ENCODE measurements at places on chromosomes 3 and 15.
A peak's percentile ranks its signal among the peaks of the same experiment; 100 is the strongest.

DNA sequence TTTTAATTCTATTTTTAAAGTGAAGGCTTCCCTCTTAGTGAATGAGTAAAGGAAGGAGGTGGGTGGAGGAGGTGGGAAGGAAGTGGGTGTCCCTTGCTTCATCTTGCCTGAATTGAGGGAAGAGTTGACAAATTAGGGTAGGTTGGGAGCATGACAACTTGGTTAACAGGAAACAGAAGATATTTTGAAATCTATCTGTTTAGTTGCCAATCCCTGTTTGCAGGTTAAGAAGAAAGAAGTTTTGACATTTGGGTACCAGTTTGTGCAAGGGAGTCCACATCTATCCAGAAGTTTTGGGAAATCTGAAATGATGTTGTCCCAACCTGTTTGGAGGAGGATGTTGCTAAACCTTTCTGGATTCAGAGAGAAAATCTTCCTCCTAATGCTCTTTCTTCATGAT is 204.1 kb upstream of the SUCLG2 start:
- DNase-seq = no peak

DNA sequence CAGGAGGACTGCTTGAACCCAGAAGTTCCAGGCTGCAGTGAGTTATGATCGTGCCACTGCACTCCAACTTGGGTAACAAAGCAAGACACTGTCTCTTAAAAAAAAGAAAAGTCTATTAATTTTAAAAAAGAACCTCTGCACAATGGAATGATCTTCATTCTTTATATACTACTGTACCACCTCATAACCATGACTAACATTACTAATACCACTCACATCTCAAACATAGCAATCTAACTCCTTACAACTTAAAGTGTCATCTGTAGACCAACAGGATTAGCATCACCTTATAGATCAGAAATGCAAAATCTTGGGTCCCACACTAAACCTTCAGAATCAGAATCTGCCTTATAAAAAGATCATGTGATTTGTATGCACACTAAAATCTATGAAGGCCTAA is 48.8 kb upstream of the MAP4 start:
- no peak for DNase-seq

GRCh38 chr15:90358124-90359033 is 6.3 kb downstream of the ZNF774 start:
- DNase-seq = no peak

GRCh38 chr15:66774001-66774814 is 72.2 kb downstream of the SMAD6 start:
- peak; percentile 38 for DNase-seq

DNA sequence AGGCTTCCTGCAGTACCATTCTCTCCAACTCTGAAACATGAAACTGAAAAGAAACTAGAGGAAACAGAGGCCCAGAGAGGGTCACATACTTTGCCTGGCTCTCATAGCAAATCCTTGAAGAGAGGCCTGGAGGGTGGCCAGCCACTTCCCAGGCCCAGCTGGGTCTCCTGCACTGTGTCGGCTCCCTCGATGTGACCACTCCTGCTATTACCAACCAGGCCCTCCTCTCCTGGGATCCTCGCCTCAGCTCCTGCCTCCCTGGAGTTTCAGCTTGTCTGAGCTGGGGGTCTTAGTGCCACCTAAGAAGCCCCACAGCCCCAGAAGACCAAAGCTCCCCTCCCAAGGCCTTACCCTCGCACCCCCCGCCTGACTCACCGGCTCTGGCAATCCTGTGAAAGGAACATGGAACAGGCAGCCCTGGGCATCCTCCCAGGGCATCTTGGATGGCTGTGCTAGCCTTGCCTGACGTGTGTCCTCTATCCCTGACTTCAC is 4.6 kb downstream of the LOXL1 start:
- DNase-seq = no peak

DNA sequence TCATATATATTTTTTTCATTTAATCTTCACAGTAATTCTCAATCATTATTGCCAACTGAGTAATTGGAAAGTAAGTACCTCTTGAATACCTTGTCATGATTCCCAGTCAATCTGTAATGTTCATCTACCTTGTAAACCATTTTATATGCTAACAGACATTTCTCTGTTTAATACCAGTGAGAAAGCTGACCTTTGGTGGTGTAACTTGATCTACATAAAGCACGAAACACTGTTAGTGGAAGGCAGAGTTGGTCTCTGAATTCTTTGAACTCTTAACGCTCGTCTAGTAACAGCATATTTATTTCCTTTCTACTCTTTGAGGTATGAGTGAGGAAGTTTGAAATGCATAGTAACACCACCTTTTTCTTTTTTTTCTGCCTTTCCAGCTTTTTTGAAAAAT is 59.5 kb downstream of the SLC25A26 start:
- no peak for DNase-seq

GRCh38 chr3:184691397-184692231 is 20.2 kb downstream of the MAGEF1 start:
- no peak for DNase-seq

GRCh38 chr3:49529567-49529966 is 24.7 kb upstream of the BSN start:
- no peak for DNase-seq

GRCh38 chr15:38084289-38084688 is 149.8 kb downstream of the TMCO5A start:
- no peak for DNase-seq

- no peak for DNase-seq
These were observed 168.1 kb downstream of the NEK11 start for GRCh38 chr3:131194816-131195215.

GRCh38 chr3:100261485-100261903 is 702 bp downstream of the TBC1D23 start:
- no peak for DNase-seq

GRCh38 chr15:90744759-90745402 is 27.7 kb downstream of the BLM start:
- DNase-seq = no peak

DNA sequence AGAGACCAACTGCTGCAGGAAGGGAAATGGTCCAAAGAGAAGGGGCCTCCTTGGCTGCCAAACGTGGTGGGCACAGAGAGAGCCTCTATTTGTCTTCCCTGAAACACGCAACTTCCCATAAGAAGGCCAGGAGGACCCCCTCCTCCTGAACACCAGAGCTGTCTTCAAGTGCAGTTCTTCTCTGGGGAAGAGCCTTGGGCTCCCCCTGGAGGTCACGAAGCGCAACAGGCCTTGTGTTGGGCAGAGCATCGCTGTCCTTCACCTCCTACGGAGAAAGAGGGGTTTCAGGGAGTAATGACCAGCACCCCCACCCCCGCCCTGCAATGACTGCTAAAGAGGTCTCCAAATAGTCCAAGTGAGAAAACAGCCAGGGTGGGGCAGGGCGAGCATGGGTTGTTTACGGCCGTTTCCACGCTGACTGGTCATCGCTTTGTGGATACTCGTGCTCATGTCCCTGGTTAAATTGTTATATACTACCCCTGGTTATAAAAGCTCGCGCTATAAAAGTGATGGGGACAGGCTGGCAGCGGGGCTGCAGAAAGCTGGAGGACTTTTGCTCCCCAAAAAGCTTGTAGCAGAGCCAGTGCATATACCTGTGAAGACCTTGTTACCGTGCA is 397.5 kb upstream of the ATP10A start:
- DNase-seq = peak; percentile 18

DNA sequence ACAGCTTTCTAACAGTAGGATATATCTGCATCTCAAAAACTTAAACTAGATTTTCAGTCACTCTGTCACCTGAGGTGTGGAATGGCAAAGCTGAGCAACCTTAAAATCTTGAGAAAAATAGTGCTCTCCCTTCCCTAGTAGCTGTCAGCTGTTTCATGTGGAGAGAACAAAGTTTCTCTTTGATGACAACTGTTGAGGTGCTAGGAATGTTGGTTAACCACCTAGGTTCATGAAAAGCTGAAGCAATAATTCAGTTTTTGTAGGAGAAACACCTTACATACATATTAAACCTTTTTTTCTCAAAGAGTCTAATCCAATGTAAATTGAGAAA is 40.8 kb downstream of the TCF12 start:
- no peak for DNase-seq

DNA sequence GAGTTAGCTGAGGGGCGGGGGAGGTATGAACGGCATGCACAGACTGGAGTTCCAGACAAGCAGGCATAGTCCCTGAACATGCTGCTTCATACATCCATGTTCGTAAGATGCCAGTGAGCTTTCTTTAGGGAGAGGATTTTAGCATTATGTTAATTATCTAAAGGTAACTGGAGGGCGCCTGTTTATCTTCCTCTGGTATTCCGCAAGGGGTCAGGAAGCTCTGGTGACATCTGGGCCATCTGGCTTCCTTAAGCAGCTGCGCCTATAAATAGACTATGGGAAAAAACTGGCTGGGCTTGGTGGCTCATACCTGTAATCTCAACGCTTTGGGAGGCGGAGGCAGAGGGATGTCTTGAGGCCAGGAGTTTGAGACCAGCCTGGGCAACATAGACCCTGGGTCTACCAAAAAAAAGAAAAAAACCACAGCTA is 1.5 kb upstream of the FBXO22 start:
- DNase-seq = no peak

- DNase-seq = no peak
These were observed 901 bp upstream of the CHST14 start for GRCh38 chr15:40469776-40470390.

DNA sequence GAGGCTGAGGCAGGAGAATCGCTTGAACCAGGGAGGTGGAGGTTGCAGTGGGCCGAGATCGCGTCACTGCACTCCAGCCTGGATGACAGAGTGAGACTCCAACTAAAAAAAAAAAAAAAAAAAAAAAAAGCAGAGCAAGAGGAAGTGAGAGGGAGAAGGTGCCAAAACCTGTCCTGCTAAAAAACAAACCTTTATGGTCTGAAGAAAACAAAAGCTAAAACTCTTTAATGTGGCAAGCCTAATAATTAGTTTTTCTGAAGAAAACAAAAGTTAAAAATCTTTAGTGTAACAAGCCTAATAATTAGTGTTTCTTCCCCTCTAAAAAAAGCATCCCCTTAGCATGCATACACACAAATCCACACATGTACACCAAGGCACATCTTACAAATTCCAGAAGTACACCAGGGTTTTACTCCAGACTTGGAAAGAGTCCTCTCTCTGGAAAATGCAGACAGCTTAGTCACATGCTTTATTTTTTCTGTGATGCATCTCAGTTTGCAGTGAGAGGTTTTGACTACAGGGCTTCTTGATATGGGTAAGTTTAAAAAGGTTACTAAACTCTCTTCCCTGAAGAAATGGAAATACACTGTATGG is 65.9 kb downstream of the HACD2 start:
- no peak for DNase-seq

DNA sequence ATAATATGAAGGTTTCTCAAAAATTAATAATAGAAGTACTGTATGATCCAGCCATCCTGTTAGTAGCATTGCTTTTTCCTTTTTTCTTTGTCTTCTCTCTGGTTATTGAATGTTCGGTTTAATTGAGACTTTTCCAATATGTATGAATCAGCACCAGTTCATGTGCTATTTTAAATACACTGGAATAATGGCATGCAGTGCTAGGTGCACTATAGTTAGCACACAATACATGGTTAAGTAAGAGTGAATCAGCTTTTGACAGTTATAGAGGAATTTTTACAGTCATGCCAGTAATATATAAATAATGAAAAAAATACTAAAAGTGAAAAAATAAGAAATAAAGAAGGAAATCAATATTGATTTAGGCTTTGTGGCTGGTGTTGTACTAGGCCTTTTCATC is 113.8 kb upstream of the STRIT1 start:
- DNase-seq = no peak

- DNase-seq = no peak
These were observed 180.9 kb upstream of the ROPN1 start for GRCh38 chr3:124172816-124173215.

DNA sequence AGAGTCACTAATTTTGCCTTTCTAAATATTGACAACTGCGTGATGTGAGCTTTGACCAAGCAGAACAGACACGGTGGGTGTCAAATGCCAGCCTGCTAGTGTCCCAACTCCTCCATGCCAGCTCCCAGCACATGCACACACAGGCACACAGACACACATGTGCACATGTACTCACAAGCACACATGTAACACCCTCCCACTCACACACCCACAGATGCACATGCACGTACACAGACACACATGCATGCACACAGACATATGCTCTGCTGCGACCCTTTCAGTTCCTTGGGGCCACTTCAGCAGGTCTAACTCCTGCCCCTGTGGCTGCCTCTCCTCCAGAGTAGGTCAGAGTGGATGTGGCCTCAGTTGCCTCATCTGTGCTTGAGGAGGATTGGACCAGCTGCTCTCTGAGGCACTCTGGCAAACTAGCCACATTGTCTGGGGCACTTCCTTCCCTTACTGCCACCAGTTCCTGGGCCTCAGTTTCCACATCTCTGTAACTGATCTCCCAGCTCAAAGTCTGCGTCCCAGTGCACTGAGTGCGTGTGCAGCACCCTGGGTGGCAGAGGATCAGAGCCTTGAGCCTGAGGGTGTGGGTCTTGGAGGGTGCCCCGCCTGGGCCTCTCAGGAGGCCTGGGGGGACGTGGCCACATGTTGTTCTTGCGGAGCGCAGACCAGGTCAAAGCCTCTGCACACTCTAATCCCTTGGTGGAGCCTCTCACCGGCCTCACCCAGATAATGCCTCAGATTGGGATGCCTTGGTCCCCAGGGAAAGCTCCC is 55.0 kb upstream of the PRR23E start:
- no peak for DNase-seq

GRCh38 chr15:96627031-96627568 is 296.6 kb downstream of the NR2F2 start:
- no peak for DNase-seq

DNA sequence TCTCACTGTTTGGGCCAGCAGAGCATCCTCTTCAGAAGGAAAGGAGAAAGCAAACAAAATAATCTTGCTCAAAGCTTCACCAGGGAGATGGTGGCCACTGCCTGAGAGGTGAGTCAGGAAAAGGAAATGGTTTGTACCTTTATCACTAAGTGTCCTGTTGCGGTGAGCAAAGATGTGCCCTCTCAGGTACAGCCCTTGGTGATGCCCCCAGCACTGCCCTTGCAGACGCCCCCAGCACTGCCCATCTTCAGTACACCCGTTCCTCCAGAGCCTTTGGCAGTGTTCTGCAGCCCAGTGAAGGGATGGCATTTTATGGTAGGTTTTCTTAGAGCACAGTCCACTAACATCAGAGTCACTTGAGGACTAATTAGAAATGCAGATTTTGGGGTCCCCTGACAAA is 92.3 kb downstream of the ZNF621 start:
- DNase-seq = no peak

GRCh38 chr15:97929456-97930229 is 30.9 kb upstream of the ARRDC4 start:
- DNase-seq = no peak

- no peak for DNase-seq
These were observed 96.5 kb upstream of the PIAS1 start for GRCh38 chr15:67957435-67958132.

DNA sequence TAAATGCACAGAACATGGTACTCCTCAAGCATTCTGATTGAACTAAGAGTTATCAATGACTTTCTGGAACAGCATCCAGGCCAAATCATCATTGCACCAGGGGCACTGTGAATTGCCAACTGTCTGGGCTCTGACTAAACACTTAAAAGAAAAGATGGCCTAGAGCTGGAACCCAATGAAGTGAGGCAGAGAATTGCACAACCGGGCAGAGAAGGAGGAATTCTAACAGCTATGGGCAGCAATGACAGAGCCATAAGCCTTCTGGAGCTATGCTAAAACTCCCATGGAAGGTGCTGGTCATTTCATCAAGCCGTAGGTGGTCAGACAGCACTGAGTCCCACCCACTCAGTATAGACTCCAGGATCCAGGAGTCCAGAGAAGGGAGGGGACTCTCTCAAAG is 48.1 kb upstream of the OXTR start:
- DNase-seq = no peak

GRCh38 chr3:178340506-178340905 is 195.7 kb upstream of the KCNMB2 start:
- no peak for DNase-seq
